NCI-H187 (cell line): ENCODE measurements at places on chromosomes 16 and 17.

- DNase-seq, result no peak
Observed at GRCh38 chr17:13725288-13725990, 123.7 kb upstream of the HS3ST3A1 start.

DNA sequence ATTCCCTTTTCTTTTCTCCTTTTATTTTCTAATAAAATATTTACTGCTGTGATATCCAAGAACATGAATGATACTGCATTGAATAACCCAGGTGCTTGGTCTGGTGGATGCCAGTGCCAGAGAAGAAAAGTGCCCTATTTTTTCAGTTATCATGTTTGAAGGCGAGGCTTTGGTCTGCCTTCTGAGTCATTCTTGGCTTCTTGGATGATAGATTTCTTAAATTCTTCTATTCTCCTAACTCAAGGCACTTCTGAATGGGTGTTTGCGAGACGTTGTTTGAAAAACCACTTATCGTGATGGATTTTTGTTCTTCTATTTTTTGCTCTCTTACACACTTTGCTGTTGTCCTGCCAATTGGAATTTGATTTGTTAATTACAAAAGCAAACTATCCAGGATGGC is 66.7 kb downstream of the FTO start:
- DNase-seq, result no peak

- no peak for DNase-seq
Observed at GRCh38 chr16:69931631-69932030, 19.5 kb upstream of the CLEC18A start.

DNA sequence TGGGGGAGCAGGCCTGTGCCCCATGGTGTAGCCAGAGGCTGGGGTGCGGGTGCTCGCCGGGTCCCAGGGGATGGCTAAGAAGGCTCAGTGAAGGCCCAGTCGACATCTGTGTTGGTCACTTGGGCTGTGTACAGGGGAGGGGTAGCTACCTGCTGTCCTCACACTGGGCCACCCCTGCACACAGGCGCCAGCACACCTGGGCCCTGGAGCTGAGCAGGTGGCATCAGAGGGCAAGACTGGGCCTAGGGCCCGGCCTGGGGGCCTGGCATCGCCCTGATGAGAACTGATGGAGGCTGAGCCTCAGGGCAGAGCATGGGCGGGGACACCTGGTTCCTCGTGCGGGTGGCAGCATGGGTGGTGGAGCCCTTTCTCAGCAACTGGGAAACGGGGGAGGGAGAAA is 870 bp upstream of the CTRB2 start:
- DNase-seq, result no peak

DNA sequence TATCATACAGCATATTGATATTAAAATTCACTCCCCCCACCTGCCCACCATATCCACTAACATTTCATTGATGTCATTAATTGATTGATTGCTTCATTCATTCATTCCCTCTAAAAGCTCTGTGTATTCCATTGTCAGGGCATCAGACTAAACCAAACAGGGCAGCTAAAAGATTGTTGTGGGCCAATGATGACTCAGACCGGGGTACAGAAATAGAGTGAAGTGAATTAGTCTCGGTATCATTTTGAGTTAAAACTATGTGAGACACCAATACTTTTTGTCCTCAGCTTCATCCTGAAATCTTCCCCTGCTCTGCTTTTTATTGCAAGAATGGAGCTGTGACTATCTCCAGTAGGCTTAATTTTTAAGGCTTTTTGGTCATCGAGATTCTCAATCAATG is 868.3 kb downstream of the CDH11 start:
- no peak for DNase-seq

DNA sequence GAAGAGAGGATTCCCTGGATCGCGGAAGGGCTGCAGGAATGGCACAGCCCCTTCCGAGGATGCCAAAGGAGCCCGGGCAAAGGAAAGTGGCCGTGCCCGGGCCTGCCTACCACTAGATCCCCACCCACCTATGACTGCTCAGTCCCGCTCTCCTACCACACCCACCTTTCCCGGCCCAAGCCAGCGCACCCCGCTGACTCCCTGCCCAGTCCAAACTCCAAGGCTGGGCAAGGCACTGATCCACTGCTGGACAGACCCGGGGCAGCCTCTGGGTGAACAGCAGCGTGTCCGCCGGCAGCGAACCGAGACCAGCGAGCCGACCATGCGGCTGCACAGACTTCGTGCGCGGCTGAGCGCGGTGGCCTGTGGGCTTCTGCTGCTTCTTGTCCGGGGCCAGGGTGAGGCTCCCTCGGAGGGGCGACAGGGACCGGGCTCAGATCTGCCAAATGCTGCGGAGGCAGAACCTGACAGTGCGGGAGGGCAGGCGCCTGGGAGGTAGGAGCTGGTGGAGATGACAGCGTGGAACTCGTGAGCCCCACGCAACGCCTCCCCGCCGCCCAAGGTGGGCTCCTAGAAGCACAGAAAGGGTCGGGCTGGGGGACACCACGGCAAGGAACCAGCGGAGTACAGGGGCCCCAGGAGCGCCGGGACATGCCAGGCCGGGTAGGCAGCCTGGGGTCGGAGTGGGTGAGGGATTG is at the start of gene CES2:
Gene CES2, plus strand, starts transcription at position 203 of the 698 bp plus-strand sequence. Its CDS starts 120 bp downstream, at position 323.
- no peak for DNase-seq

DNA sequence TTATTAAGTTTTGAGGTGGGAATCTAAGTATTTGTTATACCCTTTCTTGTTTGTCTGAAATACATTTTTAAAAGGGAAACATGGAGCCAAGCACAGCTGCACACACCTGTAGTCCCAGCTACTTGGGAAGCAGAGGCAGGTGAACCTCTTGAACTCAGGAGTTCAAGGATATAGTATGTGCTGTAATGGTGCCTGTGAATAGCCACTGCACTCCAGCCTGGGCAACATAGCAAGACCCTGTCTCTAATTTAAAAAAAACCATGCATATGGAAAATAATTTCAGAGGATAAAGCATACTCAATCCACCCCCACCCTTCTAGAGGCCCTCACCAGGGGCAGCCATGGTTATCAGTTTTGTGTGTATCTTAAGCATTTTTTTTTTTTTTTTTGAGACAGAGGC is 3.4 kb upstream of the DDX19B start:
- no peak for DNase-seq

GRCh38 chr16:12557786-12558185 is 245.9 kb downstream of the CPPED1 start:
- no peak for DNase-seq

DNA sequence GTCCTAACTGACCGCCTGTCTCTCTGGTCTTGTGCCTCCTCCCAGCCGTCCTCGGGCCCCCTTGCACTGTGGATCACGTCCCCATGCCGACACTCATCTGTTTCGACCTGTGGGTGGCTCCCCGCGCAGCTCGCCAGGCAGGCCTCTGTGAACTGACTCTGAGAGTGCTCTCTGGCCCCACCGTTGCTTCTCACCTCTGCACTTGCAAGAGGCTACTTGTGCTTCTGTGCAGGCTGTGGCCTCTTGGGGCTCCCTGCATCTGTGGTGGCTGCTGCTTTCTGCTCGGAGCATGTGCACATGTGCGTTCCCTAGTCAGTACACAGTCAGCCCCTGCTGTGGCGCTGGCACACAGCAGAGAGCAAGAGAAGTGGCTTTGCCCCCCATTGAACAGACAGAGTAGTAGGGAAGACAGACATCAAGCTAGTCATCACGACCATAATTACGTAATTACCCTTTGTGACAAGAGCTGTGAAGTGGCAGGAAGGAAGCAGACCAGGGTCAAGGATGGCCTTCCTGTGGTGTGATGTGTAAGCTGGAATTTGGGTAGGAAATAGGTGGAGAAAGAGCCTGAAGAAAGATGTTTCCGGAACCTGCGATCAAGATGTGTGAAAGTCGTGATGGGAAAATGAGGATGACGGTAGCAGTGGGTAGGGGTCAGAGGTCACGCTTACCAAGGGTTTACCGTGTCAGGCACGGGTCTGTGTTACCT is 256.0 kb upstream of the CACNG5 start:
- DNase-seq, result no peak

DNA sequence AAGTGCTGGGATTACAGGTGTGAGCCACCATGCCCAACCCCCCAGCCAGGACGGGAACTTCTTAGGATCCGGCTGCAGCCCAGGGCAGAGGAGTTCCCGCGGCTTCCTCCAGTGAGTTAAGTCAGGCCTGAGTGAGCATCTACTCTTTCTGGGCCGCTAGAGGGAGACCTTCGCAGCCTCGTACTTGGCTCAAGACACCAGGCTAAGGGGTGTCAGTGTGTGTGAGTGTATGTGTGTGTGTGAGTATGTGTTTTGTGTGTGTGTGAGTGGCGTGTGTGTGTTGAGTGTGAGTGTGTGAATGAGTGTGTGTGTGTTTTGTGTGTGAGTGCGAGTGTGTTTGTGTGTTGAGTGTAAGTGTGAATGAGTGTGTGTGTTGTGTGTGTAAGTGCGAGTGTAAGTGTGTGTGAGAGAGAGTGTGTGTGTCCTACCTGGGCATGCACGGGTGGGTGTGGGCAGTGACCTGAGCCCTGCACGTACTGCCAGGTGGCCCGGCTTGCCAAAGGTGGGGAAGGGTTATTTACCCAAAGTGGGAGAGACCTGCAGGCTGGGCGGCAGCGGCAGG is 58.5 kb downstream of the TMEM235 start:
- peak; percentile 4 for DNase-seq

GRCh38 chr16:78773291-78773702 is 673.8 kb downstream of the WWOX start:
- no peak for DNase-seq

DNA sequence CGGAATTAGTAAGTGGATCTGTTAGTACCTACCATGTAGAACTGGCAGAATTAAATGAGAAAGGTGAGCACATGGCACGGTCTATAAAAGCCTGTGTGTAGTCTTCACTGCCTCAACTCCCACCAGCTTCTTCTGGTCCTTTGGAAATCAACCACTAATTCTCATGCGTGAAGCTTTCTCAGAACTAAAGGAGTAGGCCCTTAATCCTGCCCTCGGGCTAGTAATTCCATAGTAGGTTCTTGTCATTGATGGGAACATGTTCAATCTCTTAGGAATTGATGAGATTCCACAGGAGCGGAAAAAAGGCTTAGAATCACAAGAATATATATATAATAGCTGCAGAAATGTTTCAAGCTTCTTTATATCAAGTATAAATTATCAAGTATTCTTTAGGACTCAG is 21.7 kb downstream of the CDR2 start:
- no peak for DNase-seq

DNA sequence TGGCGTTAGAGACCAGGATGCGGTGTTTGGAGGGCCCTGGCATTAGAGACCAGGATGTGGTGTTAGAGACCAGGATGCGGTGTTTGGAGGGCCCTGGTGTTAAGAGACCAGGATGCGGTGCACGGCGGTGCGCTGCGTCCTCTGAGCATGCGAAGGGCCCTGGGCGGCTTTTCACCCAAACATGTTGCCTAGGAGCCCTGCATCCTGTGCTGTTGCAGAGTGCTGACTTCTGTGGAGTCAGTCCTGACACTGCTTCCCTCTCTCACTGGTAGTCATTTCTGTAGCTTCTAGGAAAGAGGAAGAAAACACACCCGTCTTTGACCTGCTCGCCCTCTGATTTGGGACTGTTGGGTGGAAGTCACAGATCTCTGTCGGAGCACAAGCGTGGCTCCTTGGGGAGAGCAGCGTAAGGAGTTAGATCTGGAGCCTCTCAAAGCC is 141.2 kb downstream of the LAT start:
- no peak for DNase-seq

DNA sequence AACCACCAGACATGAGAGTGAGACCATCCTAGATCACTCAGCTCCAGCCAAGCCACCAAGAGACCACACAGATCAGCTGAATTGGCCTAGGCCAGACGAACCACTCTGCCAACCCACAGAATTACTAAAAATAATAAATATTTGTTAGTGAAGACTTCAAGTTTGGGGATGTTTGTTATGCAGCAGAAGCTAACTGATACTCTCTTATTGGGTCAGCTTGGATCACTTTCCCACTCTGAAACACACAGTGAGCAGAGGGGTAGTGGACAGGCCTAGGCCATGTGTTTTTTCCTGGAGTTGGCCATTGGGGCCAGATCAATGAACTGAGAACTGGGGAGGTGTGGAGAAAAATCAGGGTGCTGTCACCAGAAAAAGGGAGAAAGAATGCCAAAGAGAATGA is 15.6 kb upstream of the ITPRIPL2 start:
- DNase-seq, result no peak

GRCh38 chr17:3282901-3283300 is 15.3 kb downstream of the OR3A1 start:
- DNase-seq, result no peak

- DNase-seq, result no peak
Observed at GRCh38 chr17:40442392-40443195, 656 bp upstream of the IGFBP4 start.

- DNase-seq, result no peak
Observed at GRCh38 chr16:71492786-71493185, 3.7 kb upstream of the ZNF19 start.

DNA sequence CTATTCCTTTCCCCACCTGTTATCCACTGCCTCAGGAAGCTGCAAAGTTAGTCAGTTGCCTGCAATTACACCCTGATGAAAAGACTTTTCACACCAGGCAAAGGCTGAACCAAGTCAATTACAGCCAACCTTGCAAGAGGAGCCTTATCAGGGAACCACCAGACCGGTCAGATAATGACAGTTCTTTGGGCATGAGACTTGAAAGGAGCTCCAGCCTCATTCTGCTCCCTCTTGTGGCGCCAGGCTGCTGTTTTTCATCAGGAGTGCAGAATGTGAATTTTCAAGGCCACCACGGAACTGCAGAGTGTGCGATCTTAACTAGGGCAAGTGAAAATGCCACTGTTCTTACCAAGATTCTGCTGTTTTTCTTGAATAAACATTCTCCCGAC is 22.5 kb downstream of the DNAI2 start:
- no peak for DNase-seq

GRCh38 chr17:78462148-78462547 is 83.7 kb downstream of the PGS1 start:
- no peak for DNase-seq
